ENCODE measurements at places on chromosomes 7 and 10.

GRCh38 chr7:107076781-107077698, 32.5 kb downstream of the PRKAR2B start:
- no peak for DNase-seq

- DNase-seq, result no peak
These were observed 258.3 kb downstream of the GATA3 start for GRCh38 chr10:8312781-8313180.

- no peak for DNase-seq
These were observed 23.1 kb downstream of the CALHM2 start for GRCh38 chr10:103428989-103429643.

DNA sequence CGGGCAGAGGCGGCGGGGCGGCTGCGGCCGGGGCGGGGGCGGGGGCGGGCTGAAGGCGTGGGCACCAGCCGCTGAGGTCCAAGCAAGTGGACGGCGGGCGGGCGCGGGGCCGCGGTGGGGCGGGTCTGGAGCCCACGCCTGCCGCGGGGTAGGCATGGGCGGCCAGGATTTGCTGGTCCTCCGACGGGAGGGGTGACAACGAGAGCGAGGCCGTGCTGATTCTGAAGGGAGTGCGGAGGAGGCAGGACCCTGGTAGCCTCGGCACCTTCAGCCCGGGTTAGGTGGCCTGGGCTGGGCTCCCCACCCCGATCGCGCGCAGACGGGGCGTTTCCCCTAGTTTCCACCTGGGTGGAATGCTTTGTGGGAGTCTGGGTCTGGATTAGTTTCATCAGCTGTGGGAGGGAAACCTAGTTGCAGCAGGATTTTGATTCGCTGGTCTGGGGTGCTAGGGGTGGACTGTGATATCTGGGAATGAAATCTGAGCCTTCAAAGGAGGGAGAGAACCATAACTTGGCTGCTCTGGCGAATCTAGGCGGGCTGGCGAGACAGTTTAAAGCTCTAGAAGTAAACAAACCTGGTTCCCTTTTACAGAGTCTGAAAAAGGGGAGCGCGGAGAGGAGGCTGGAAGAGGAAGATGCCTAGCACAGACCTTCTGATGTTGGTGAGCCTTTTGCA, 609 bp downstream of the SGPL1 start:
- peak; percentile 14 for DNase-seq

GRCh38 chr10:30675791-30676718, 46.5 kb upstream of the LYZL2 start:
- DNase-seq, result no peak

DNA sequence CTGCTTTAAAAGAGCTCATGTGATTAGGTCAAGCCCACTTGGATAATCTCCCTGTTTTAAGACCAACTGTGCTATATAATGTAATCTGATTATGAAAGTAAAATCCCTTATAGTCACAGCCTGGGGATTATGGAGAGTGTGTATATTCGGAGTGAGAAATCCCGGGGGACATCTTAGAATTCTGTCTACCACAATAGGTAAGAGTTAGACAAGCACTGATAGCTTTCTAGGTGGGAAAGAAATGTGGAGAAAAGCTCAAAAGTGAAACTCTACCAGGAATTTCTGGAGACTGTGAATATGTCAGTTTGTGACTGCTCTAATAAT, 2.9 kb upstream of the VCL start:
- DNase-seq, result no peak

- no peak for DNase-seq
These were observed 256.7 kb downstream of the AGMO start for GRCh38 chr7:15305002-15305600.

DNA sequence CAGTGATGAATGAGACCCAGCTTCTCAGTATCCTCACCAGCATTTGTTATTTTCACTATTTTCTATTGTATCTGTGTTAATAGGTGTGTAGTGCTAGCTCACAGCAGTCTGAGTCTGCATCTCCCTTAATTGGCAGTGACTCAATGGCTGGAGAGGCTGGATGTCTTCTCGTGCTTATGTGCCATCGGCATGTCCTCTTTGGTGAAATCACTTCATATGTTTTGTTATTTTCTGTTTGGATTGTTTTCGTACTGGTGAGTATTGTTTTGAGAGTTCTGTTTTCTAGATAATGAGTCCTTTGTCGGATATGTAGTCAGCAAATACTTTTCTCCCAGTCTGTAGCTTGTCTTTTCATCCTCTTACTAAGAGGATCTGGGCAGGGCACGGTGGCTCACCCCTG, 66.1 kb downstream of the AMZ1 start:
- DNase-seq, result no peak

DNA sequence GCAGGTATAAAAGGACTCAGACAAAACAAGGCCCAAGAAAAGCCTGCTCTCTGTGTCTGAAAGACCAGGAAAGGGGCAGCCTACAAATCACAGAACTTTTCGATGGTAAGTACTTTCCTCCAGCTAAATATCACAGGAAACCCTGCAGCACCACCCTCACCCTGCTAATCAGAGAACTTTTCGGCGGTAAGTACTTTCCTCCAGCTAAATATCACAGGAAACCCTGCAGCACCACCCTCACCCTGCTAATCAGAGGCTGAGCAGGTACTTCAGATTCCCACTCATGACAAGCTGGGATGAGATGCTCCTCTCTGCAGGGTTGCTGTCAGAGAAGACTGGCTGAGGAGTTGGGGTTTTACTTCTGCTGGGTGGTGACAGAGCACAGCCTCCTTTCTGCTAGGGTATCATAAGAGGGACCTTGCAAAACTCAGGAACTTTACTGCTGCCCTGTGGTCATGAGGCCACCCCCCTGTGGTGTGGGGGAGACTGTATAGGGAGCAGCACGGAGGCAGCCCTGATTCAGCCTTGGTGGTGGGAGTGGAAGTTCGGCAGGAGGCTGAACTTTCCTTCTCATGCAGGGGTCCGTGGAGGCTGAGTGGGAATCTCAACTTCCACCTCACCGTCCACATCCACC, 7.2 kb downstream of the WDR37 start:
- DNase-seq, result peak; percentile 5

GRCh38 chr10:93079663-93080349, 6.1 kb downstream of the CYP26A1 start:
- no peak for DNase-seq

- no peak for DNase-seq
These were observed 63.2 kb upstream of the FHIP2A start for GRCh38 chr10:114758331-114758730.

DNA sequence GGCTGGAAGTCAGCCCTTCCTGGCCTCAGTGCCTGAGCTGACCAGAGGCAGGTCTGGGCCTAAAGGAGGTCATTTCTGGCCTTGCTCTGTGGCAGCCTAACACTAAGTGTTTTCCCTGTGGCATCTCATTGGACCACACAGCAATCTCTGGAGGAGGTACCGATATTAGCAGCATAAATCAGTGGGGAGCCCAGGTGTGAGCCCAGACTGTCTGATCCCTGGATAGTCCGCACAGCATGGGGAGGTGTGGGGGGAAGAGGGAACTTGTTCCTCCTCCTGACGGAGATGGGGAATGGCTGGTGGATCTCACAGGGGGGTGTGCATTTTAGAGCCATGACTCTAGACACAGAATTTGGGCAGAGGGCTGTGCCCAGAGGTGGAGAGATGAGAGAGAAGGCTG, 11.0 kb upstream of the PPIF start:
- no peak for DNase-seq

DNA sequence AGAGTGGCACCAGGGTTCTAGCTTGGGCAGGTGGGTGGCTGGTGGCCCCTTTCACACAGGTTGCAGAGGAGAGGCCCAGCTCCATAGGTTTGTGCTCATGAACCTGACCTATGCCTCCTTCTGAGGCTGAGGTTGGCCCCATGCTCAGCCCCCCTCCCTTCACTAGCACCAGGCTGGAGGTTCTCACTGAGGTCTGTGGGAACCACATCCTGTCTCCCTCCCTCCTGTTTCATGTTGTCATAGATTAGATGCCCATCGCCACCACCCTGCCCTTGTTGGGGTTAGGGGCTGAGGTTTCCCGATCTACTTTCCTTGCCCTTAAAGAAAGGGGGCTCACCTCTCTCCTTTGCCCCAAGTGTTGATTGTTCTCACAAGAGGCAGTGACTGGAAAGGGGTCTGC, 14.7 kb downstream of the NEUROG3 start:
- DNase-seq, result peak; percentile 34

DNA sequence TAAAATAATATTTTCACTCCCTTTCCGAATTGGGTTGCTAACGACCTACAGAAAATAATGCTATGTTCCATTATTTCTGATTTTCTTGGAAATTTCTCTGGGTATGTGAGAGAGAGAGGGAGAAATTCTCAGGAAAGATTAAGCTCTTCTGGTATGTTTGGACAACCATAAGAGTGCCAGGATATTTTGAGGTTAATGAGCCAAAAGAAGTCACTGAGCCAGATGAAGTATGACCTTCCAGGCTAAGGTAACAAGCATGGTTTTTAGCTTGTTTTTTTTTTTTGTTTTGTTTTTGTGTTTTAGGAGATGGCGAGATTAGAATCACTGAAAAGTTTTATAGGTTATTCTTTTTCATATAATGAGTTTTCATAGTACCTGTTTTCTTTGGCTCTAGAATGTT, 171.0 kb upstream of the FOXP2 start:
- no peak for DNase-seq

GRCh38 chr10:20672741-20673140, 224.4 kb downstream of the NEBL start:
- no peak for DNase-seq

DNA sequence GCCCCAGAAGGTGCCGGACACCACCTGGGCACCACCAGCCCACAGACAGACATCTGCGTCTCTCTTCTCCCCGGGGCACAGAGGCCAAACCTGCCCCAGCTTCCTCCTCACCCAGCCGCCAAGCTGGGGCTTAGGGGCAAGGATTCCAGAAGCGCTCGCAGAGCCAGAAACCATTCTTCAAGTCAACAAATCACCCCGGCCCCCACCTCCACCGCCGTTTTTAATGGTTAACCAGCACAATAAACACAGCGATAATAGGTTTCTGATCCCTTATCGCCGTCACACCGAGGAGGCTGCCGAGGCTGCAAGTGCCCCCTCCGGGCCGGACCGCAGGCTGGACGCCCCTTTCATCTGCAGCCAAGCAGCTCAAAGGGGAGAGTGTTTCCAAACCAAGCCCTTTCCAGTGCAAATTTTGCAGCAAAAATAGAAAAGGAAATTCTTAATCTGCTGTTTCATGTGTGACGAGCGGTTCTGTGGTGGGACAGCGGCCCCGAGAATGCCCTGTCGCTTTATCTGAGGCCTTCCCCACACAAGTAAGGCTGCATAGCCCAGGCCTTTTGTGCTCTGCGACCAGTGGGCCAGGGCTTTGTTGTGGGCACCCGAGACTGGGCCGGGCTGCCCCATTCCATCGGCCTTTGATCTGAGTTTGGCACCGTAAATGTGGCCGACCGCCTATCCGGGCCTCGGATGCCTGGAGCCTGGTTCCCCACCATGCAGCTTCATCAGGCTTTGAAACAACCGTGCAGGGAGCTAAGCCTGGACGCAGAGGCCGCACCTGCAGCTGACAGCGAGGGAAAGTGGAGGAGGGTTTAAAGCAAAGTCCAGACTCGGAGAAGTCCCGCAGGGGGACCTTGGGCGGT, 83.2 kb downstream of the FOXL3 start:
- DNase-seq, result peak; percentile 29

DNA sequence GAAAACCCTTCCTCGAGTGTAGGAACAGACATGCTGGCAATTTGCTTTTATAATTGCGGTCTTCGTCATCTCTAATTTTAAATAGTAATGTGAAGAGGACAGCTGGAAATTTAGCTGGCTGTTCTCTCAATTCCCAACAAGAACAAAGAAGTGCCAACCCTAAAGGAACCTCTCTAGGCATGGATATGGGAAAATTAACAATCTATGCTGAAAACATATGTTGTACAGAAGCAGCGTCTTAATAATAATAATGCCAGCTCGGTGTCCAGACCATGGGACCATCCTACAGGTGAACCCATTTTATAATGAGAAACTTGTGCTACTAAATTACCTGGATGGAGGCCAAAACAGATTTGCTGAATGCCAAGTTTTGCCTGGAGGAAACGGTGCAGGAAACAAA, 641.4 kb upstream of the MGMT start:
- no peak for DNase-seq

- no peak for DNase-seq
These were observed 1.1 kb upstream of the AKR1C3 start for GRCh38 chr10:5092848-5093790.

GRCh38 chr7:135001390-135002165, 15.3 kb downstream of the AGBL3 start:
- DNase-seq, result no peak

GRCh38 chr7:150340875-150341262, 560 bp downstream of the RARRES2 start:
- DNase-seq, result no peak

DNA sequence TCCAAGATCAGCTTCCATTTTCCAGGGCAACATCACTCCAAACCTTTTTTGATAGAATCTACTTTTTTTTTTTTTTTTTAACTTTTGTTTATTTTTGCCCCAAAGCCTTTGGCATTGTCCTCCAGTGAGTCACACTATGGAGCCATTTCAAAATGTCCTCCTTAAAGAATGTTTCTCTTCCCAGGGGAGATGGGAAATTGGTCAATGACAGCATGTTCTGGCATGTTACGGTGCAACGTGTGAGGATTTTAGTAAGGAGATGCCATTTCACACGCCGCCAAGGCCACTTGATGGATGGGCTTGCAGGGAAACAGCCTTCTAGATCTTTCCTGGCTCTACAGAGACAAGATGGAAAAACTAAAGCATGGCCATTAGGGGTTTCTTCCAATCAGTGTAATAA, 30.7 kb upstream of the TRIL start:
- no peak for DNase-seq

GRCh38 chr7:77866370-77866769, 67.8 kb downstream of the PHTF2 start:
- no peak for DNase-seq

DNA sequence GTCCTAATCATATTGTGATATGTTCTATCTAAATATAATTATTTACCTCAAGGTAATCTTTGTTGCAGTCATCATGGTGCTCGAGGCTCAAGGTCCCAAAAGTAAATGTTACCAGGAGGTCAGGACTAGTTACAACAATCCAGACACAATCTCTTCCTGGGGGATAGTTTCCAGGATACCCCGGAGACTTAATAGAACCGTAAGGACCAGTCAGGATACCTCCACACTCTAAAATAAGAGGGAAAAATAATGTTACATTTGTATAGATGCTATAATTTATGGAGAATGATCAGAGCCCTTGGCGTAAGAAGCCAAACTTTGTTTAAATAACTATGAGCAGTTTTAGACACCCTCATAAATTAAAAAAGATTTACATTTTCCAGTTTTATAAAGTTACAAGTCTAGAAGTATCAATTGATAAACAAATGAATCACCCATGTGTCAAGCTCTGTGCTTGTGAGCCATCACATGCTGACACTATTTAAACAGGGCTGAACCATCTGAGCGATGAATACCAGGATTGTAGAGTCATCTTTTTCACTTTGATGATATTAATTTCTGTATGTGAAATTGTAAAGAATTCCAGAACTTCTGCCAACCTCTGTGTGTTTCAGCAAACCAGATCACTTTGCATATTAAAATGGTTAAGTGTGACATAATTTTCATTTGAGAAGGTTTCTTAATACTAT, 41.3 kb downstream of the CUBN start:
- DNase-seq, result no peak

DNA sequence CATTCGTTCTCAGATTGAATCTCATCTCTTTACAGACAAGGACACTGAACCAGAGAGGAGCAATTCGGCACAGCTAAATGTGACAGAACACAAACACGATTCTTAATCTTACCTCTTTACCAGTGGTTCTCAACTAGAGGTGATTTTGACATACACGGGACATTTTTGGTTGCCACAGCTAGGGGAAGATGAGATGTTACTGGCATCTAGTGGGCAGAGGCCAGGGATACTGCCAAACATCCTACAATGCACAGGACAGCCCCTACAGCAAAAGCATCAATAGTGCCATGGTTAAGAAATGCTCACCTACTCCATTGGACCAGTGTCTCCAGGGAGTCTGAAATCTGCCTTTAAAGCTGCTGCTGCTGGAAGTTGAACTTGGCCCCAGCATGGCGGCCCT, 27.3 kb downstream of the PDE1C start:
- no peak for DNase-seq

All from CD4-positive, alpha-beta T cell (primary cell).